ENCODE measurements at places on chromosomes 11 and 22.

DNA sequence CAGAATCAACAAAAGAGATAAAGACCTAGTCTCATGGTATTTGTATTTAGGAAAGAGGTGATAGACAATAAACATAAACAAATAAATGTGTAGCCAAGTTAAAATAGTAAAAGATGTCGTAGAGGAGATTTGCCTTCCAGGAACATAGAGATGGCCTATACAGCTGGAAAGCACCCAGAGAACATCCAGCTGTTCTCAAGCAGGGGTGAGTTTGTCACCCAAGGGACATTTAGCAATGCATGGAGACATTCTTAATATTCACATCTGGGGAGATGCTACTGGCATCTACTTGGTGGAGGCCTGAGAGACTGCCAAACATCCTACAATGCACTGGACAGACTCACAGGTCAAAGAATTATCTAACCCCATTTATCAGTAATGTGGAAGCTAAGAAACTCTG is 88.3 kb downstream of the C11orf87 start:
- H3K27ac ChIP-seq = no peak overlapping the region
- no peaks in the 10 kb centered on the region for H3K27me3 ChIP-seq
- no peak overlapping the region for H3K4me3 ChIP-seq
- DNase-seq = no peak
- H3K4me1 ChIP-seq = no peaks in the 10 kb centered on the region

DNA sequence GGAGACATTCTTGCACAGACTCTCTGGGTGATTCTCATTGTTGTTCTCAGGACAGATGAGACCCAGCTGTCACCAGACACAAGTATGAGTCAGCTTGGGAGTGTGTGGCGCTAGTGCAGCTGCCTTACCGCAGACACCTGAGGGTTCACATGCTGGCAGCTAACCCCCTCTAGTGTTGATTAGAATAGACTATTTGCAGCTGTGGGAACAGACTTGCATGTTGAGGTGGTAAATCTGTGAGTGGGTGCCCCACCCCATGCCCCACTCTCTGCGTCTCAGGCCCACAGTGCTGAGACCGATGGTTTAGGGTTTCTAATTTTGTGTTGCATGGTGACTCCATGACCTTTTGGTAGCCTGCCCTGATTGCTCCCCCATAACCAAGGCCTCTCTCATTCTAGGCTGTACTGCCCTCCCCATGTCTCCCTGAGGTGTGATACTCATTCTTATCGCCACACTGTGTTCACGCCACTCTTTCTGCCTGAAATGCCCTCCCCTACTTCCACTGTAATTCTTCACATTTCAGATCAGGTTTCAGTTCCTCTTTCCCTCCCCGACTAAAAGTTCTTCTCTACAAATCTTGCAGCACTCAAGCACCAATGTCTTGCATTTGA is 73.7 kb upstream of the KIRREL3 start:
- no peaks in the 10 kb centered on the region for H3K4me1 ChIP-seq
- DNase-seq = no peak
- H3K27ac ChIP-seq = no peak overlapping the region
- no peak overlapping the region for H3K4me3 ChIP-seq
- no peaks in the 10 kb centered on the region for H3K27me3 ChIP-seq

- H3K4me3 ChIP-seq = no peak overlapping the region
- peaks cover 24% of the 10 kb centered on the region for H3K4me1 ChIP-seq
- no peaks in the 10 kb centered on the region for H3K27me3 ChIP-seq
- no peak for DNase-seq
- H3K27ac ChIP-seq = no peak overlapping the region
Observed at GRCh38 chr22:39543095-39543494, 10.5 kb upstream of the RPS19BP1 start.

- no peaks in the 10 kb centered on the region for H3K36me3 ChIP-seq
- peaks cover 20% of the 10 kb centered on the region for H3K27me3 ChIP-seq
- peaks cover 8% of the 10 kb centered on the region for H3K4me1 ChIP-seq
- H3K27ac ChIP-seq = no peak overlapping the region
Observed at GRCh38 chr11:75239531-75240290, 863 bp upstream of the TPBGL start.

DNA sequence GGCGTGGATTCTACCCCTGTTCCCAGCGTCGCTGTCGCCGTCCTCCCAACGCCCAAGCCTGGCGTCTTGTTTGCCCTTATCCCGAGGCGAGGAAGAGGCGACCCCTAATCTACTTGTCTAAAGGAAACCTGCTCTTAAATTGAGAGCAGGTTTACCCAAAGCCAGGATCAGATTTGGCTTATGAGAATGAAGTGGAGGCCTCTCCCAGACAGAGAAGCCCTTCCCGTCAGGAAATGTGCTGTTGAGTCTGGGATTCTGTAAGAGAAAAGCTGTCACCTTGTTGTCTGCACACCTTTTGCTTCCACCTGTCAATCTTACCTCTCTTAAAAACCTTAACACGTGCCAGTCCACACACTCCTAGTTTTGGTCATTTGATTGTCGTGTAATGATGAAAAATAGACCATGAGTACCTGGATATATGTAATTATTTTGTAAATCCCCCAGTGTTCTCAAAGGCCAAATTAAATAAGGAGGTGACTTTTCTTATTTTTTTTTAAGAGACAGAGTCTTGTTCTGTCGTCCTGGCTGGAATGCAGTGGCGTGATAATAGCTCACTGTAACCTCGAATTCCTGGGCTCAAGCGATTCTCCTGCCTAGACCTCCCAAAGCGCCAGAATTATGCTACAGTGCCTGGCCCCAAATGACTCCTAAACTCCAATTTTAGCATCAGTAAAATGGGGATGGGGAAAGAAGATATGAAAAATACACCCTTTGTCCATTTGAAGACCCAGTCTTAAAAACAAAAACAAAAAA is 627 bp downstream of the GTF2H1 start:
- H3K4me3 ChIP-seq = peak overlapping the region; percentile 81
- peaks cover 5% of the 10 kb centered on the region for H3K36me3 ChIP-seq
- H3K27me3 ChIP-seq = no peaks in the 10 kb centered on the region
- peak overlapping the region; percentile 99 for H3K27ac ChIP-seq
- peaks cover 51% of the 10 kb centered on the region for H3K4me1 ChIP-seq

GRCh38 chr22:32868946-32869345 is 67.4 kb downstream of the TIMP3 start:
- H3K36me3 ChIP-seq = no peaks in the 10 kb centered on the region
- H3K27me3 ChIP-seq = no peaks in the 10 kb centered on the region
- no peak for DNase-seq

DNA sequence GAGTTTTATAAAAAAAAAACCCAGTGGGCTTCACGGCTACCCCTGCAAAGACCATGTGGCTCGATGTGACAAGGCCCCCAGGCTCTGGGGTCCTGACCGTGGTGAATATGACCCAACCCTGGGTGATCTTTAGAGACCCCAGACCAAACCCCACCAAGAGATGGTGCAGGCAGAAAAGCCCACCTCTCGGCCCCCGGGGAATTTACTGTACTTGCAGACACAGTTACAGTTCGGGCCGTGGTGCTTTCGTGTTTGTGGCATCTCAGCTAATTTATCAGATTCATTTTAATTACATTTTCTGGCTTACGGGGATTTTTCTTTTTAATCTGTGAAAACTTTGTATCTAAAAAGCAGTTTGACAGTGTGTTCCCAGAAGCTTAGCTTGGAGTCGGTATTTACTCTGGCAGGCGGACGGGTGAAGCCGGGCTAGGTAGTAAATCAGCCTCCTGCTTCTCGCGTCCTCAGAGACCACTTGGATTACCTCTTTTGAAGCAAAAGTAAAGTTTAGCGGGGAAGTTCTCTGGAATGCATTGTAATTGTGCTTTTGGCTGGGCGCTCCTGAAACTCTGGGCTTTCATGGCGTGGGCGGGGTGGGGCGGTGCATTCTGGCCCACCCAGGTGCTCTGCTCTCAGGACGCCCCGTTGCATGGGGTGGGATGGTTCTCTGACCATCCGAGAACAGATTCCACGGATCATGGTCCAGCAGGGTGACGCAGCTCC is 25.3 kb downstream of the ANO1 start:
- no peaks in the 10 kb centered on the region for H3K27me3 ChIP-seq
- H3K36me3 ChIP-seq = no peaks in the 10 kb centered on the region
- no peak overlapping the region for H3K27ac ChIP-seq
- DNase-seq = no peak

DNA sequence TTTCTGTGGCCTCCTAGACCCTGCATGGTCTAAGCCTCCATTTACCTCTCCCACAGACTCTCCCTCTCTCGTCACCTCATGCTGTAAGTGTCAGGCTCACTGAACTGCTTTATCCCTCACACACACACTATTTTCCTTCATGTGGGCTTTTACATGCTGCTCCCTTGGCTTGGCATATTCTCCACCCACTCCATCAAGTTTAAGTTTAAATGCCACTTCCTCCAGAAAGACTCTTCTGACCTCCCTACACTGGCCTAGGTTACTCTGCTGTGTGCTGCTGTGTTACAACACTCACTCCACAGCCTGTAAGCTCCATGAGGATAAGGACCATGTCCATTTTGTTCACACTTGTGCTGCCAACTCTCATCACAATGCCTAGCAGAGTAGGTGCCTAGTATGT is 2.5 kb downstream of the DCHS1 start:
- H3K27ac ChIP-seq = no peak overlapping the region
- H3K4me1 ChIP-seq = peaks cover 39% of the 10 kb centered on the region
- no peaks in the 10 kb centered on the region for H3K27me3 ChIP-seq
- no peak overlapping the region for H3K4me3 ChIP-seq
- no peaks in the 10 kb centered on the region for H3K36me3 ChIP-seq

DNA sequence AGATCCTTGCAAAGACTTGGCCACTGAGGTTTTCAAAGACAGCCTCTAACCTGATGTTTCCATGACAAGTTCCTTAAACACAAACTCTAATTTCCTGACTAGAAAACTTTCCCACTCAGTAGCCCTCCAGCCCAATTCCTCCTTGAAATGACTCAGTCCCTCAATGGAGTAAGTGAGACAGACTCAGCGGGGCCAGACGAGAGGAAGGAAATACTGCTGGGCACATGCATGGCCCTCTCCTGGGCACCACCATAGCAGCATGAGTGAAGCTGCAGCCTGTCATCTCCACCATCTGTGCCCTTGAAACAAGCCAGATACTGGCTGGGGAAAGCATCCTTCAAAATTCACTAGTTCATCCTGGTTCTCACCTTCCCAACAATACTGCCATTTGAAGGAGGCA is 76.2 kb upstream of the GDPD4 start:
- no peak for DNase-seq
- H3K4me1 ChIP-seq = no peaks in the 10 kb centered on the region
- no peak overlapping the region for H3K4me3 ChIP-seq
- H3K36me3 ChIP-seq = peaks cover 5% of the 10 kb centered on the region
- H3K27me3 ChIP-seq = no peaks in the 10 kb centered on the region

DNA sequence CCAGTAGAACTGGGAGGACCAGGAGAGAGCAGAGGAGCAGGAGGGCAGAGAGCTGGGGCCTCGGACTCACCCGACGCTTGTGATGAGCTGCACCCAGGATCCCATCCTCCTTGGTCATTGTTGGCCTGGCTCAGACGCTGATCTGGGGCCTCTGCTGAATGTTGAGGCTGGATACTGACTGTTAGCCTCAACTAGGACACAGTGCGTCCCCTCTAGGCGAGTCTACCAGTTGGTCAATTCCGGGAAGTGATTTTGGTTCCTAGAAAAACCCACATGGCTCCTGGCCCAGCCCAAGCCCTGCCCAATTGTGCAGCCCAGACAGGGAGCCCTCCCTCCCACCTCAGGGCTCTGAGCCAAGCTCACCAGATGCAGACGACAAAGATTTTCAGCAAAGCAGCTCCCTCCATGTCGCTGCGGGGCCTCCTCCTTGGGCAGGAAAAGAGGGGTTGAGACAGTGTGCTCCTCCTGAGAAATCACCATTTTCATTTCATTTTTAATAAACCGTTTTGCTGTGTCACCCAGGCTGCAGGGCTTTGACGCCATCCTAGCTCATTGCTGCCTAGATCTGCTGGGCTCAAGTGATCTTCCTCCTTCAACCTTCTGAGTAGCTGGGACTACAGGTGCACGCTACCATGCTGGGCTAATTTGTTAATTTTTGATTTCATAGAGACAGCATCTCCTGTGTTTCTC is at the start of gene APOL4:
Gene APOL4 (minus strand): TSS at position 180 of the 690 bp plus-strand sequence. CDS start 75 bp downstream, at position 105.
- no peaks in the 10 kb centered on the region for H3K4me1 ChIP-seq
- H3K4me3 ChIP-seq = no peak within 1 kb of the TSS
- DNase-seq = no peak
- no peaks in the 10 kb centered on the region for H3K36me3 ChIP-seq
- no peaks in the 10 kb centered on the region for H3K27me3 ChIP-seq
- peak within 1 kb of the TSS; percentile 38 for H3K27ac ChIP-seq

GRCh38 chr11:14267861-14268635 is 90.9 kb downstream of the RRAS2 start:
- no peak overlapping the region for H3K4me3 ChIP-seq
- peaks cover 26% of the 10 kb centered on the region for H3K4me1 ChIP-seq
- no peak overlapping the region for H3K27ac ChIP-seq
- no peaks in the 10 kb centered on the region for H3K36me3 ChIP-seq
- H3K27me3 ChIP-seq = no peaks in the 10 kb centered on the region

DNA sequence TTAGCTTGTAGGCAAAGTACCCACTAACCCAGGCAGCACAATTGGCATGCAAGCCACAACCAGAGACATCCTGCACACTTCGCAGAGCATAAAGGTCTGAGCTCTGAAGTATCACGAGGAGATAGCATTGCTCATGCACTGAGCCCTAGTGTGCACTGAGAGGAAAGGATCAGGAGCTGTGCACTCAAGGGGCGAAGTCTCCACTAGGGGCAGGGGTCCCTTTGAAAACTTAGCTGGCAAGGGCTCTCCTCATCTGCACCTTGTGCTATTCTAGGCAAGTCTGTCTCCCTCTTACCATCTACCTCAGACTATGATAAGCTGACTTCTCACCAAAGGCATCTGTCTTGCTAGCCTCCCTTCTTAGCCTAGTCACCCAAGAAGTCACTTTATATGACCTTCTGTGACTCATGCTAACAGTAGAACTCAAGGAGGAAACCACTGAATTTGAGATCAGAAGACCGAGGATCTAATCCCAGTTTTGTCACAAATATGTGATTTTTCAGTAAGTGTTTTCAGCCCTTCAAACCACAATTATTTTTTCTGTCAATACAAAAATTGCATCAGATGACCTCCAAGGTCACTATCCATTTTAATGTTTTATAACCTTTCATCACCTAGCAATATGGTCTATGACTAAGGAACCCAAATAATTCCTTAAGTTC is 1078.0 kb downstream of the NTM start:
- no peaks in the 10 kb centered on the region for H3K4me1 ChIP-seq
- H3K4me3 ChIP-seq = no peak overlapping the region
- no peak overlapping the region for H3K27ac ChIP-seq
- H3K27me3 ChIP-seq = no peaks in the 10 kb centered on the region
- H3K36me3 ChIP-seq = no peaks in the 10 kb centered on the region
- no peak for DNase-seq

GRCh38 chr11:61091373-61092279 is 10.7 kb upstream of the CD5 start:
- no peaks in the 10 kb centered on the region for H3K36me3 ChIP-seq
- H3K4me3 ChIP-seq = peak overlapping the region; percentile 28
- peaks cover 22% of the 10 kb centered on the region for H3K4me1 ChIP-seq

DNA sequence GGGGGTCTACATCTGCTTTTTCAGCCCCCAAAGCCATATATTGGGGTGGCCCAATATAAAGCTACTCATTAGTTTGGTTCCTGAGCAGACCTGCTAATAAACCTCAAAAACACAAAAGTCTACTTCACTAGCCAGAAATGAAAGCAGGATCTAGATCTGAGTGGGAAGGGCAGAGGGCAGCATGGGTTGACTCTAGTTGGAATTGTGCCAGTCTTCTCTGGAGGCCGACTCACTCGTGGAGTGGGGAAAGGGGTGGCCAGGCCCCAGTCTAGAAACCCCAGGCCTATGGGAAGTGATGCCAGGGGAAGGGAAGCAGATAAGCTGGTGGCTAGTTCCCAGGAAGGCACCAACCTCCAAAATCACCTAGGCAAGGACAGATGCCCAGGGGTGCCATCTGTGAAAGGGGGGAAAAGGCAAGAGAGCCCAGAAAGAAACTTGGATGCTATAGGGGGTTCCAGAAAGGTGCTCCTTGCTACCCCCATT is 5.3 kb downstream of the PATZ1 start:
- H3K27me3 ChIP-seq = no peaks in the 10 kb centered on the region
- no peak for DNase-seq
- H3K27ac ChIP-seq = no peak overlapping the region
- H3K4me3 ChIP-seq = no peak overlapping the region

All from CD8-positive, alpha-beta memory T cell (primary cell).